Esophagus squamous epithelium (tissue), 5 donors: ENCODE measurements at places on chromosomes 16 and 17. TPM values are rescaled to one million over a fixed set of nuclear protein-coding genes. Genes with fewer than 3 reads are reported as not detected.

GRCh38 chr16:66750279-66751052 is 943 bp downstream of the DYNC1LI2 start:
- no peak for DNase-seq

GRCh38 chr16:48574766-48575165 is 35.2 kb downstream of the N4BP1 start:
- no peak for DNase-seq

GRCh38 chr17:29291163-29291752 is 2.7 kb downstream of the NUFIP2 start:
- DNase-seq = no peak

DNA sequence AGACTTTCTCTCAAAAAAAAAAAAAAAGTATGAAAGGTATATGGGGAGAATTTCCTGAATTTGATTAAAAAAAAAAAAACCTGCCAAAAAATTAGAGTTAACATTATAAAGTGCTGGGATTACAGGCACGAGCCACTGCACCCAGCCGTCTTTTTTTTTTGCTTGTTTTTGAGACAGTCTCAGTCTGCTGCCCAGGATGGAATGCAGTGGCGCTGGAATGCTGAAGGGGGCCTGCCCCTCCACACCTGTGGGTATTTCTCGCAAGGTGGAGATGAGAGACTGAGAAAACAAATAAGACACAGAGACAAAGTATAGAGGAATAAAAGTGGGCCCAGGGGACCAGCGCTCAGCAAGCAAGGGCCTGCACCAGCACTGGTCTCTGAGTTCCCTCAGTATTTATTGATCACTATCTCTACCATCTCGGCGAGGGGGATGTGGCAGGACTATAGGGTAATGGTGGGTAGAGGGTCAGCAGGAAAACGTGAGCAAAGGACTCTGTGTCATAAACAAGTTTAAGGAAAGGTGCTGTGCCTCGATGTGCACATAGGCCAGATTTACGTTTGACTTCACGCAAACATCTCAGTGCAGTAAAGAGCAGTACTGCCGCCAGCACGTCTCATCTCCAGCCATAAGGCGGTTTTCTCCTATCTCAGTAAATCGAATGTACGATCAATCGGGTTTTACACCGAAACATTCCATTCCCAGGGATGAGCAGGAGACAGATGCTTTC is 117.2 kb downstream of the GOSR1 start:
- DNase-seq = no peak

GRCh38 chr16:9357829-9358228 is 266.4 kb downstream of the HAPSTR1 start:
- DNase-seq = no peak

- DNase-seq = no peak
These were observed 170.7 kb downstream of the SEC14L1 start for GRCh38 chr17:77311371-77311981.

- no peak for DNase-seq
These were observed 35.4 kb downstream of the SLC6A4 start for GRCh38 chr17:30200106-30200505.

- no peak for DNase-seq
These were observed 44.6 kb downstream of the WSB1 start for GRCh38 chr17:27338536-27338985.

DNA sequence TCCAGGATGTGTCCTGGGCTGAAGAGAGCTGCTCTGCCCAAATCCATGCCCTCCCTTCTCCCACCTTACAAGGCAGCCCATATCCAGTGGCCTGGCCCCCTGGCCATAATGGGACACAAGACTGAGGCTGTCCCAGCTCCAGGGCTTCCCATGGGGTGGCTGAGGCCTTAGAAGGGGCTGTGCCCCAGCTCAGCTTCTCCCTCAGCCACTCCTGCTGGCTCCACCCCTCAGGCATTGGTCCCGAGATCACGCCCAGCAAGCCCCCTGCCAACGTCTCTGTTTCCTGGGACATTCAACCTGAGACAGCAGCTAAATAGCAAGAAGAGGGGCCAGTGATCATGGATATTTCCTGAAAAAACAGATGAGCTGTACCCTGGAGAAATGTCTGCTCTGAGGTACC is 43.3 kb downstream of the ARHGAP27 start:
- no peak for DNase-seq

- no peak for DNase-seq
These were observed 46.5 kb downstream of the GAS7 start for GRCh38 chr17:10151667-10152496.

GRCh38 chr17:42312285-42313130 is 24.2 kb downstream of the STAT5A start:
- no peak for DNase-seq

- no peak for DNase-seq
These were observed 7.0 kb downstream of the INPP5K start for GRCh38 chr17:1509290-1509881.

DNA sequence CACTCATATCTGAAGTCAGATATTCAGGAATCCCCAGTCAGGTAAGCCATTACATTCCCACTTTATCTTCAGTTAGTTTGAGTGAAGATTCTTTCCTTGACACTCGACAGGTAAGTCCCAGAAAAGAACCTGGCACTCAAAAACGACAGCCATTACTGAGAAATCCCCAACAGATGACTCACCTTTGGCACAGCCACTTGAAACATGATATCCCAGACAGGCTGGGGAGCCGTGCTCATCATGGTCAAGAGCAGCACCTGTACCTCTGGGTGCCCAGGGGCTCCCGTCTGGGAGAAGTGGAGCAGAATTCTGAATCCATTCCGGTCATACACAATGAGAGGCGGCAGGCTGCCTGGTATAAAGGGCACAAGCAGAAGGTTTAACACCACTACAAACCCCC is 16.8 kb upstream of the COG7 start:
- no peak for DNase-seq

GRCh38 chr16:65136681-65137080 is 14.8 kb upstream of the CDH11 start:
- no peak for DNase-seq

GRCh38 chr17:77741109-77741508 is 217.4 kb upstream of the TNRC6C start:
- DNase-seq = no peak

- DNase-seq = no peak
These were observed 85.6 kb upstream of the NOL11 start for GRCh38 chr17:67632141-67632540.

GRCh38 chr17:81807839-81808238 is 3.9 kb downstream of the GCGR start:
- no peak for DNase-seq

- no peak for DNase-seq
These were observed 7.4 kb downstream of the CMIP start for GRCh38 chr16:81451753-81452680.

DNA sequence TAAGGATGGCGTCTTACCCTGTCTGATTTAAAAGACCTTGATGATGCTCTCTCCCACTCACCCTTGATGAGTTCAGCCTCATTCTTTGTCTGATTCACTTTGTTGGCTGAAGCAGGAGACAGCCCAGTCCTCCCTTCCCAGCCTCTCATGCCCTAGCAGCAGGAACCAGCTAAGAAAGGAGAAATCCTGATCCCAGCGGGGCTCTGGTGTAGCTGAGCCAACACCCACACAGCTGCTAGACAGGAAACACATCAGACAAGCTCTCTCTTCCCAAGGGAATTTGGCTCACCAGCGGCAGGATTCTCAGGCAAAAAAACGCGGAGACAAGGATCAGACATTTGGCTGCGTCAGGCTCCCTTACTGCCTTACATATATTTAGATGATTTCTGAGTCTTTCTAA is 211.5 kb downstream of the CDH11 start:
- DNase-seq = no peak

DNA sequence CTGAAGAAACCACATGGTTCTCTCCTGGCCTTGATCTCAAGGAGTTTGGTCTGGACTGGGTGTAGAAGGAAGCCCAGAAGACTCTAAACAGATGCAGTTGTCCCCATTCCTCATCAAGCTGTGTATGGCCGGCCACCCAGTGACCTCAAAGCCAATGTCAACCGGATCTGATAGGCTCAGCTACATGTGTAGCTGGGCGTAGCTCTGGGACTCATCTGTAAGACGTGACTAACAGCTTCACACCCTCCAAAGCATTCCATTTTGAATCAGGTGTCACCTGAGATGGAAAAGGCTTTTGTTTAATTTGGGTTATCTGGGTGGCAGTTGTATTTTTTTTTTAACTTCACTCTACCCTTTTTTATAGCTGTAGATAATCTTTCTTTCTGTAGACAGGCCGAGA is 130.4 kb downstream of the ABCC12 start:
- no peak for DNase-seq

DNA sequence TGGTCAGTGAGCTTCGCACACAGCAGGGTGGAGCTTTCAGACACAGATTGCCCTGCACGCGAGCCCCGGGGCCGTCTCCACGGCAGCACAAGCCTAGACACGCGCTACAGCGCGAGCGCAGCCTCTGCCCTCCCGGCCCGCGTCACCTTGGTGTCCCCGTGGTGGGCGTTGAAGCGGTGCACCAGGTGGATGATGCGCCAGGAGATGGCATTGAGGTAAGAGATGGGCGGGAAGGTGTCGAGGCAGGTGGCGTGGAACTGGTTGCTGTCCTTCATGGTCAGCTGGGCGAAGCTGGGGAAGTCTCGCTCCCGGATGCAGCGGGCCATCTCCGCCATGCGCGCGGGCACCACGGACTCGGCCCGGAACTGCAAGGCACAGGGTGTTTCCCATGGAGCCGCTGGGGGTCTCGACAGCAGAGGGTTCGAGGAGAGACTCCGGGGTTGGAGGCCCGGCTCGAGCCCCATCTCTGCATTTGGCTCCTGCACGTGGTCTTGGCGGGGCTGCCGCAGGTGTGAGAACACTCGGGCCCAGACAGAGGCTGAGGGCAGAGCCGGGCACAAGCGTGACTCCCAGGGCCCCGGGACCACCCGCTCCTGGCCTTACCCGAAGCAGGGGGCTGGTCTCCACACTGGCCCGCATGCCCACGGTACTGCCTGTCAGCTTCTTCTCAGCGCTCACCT is 4.3 kb upstream of the CYBA start:
- DNase-seq = no peak

GRCh38 chr17:17024778-17025300 is 17.4 kb upstream of the MPRIP start:
- DNase-seq = no peak

GRCh38 chr17:41784207-41784744 is 2.2 kb downstream of the JUP start:
- no peak for DNase-seq

DNA sequence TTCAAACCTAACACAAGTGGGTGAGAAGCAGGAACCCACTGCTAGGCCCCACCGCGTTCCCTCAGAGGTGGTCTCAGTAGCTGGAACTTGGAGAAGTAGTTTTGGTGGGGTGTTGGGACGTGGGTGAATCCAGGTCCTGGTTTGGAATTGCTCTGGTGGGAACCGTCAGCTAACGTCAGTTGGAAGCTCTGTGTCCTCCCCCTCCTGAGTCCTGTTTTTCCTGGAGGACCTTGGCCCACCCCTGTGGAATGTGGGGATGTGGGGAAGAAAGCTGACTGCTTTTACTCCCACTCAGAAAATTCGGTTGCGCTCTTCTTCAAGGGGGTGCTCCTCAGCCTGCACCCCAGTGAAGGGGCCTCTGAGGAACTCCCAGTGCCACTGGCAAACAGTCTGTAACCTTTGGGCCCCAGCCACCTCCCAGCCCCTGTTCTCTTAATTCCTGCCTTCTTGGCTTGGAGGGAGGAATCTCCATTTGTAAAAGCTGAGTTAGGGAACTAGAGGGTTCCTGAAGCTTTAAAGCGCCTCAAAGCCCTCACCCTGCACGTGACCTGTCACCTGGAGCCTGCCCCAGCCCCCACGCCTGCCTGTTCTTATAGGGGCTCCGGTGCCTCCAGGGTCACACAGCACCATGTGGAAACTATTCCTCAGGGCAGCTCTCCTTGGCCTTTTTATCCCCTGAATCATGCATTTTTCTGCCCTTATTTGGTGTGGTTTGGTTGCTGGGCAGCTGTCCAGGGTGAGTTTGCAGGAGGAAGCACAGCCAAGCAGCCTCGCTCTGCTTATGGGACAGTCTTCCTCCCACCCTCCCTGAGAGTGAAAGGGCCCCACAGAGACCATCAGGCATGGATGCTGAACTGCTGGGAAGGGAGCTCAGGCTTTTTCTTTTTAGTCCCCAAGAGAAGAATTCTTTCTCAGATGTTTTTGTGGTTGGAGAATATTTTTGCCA is 16.2 kb upstream of the NAGLU start:
- no peak for DNase-seq

The GDPD3 gene
- total RNA-seq = 41.2 TPM

The SLC46A1 gene
- total RNA-seq = 0.83 TPM

The LITAFD gene
- total RNA-seq = not detected

The ZNF263 gene
- total RNA-seq = 15.7 TPM

The OR1A1 gene
- not detected for total RNA-seq

The SMIM5 gene
- total RNA-seq = 7.6 TPM

The CSF3 gene
- total RNA-seq = not detected

The HOXB2 gene
- 9.2 TPM for total RNA-seq

The TBC1D3I gene
- 0.26 TPM for total RNA-seq

The NPIPB6 gene
- 0.21 TPM for total RNA-seq

The ASIC2 gene
- not detected for total RNA-seq

The RHBDL1 gene
- not detected for total RNA-seq

The CHST4 gene
- total RNA-seq = 2.6 TPM

The ZSCAN10 gene
- total RNA-seq = not detected

The MEOX1 gene
- total RNA-seq = 0.64 TPM

The DHRS7C gene
- not detected for total RNA-seq
